ENCODE measurements at places on chromosomes 16 and 17. TPM values are rescaled to one million over a fixed set of nuclear protein-coding genes. Genes with fewer than 3 reads are reported as not detected.
A peak's percentile ranks its signal among the peaks of the same experiment; 100 is the strongest.

CTRB1 gene
- not detected for total RNA-seq

KRTAP4-6 gene
- not detected for total RNA-seq

ALOX15 gene
- not detected for total RNA-seq

GRCh38 chr16:71473891-71474290 is 11.8 kb upstream of the ZNF23 start:
- no peak for DNase-seq
- H3K27me3 ChIP-seq = no peaks in the 10 kb centered on the region
- no peaks in the 10 kb centered on the region for H3K36me3 ChIP-seq
- no peak overlapping the region for H3K4me3 ChIP-seq
- no peaks in the 10 kb centered on the region for H3K4me1 ChIP-seq
- H3K27ac ChIP-seq = no peak overlapping the region

DNA sequence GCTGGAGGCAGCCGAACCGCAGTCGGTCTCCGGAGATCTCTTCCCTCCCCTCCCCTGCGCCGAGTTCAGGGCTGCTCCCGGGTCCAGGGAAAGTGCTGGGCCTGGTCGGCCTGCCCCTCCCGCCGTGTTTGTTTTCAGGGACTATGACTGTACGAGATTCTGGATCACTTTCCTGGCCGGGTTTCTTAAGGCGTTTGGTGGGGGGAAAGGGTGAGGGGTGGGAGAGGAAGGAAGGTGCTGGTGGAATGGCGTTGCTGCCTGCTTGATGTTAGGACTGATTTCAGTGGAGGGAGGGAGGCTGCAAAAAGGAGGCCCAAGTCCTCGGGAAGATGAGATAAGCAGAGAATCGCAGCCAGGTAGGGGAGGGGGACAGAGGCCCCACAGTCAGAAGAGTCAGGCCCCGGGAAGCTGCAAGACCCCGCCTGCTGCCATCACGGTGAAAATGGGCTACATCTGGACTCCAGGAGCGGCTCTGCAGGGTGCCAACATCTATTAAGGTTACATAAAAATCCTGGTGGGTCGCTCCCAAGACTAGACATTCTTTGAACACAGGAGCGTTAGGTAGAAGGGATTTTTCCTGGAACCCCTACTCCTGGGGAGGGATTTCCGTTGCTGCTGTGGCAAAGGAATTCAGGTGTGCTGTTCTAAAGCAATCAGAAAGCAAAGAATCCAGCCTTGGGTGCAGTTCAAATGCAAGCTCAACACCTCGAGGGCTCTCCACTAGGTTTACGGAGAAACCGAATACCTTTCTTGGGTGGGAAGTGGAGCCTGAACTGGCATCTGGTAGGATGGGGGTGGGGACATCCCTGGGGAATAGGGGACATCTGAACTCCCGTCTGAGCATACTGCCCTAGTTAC is 1.2 kb downstream of the ARHGAP44 start:
- no peaks in the 10 kb centered on the region for H3K36me3 ChIP-seq
- H3K4me1 ChIP-seq = no peaks in the 10 kb centered on the region
- H3K27me3 ChIP-seq = no peaks in the 10 kb centered on the region
- no peak for DNase-seq
- H3K27ac ChIP-seq = no peak overlapping the region

- DNase-seq = no peak
- H3K27ac ChIP-seq = no peak overlapping the region
- no peaks in the 10 kb centered on the region for H3K36me3 ChIP-seq
- H3K4me1 ChIP-seq = no peaks in the 10 kb centered on the region
These were observed 394.8 kb downstream of the SLC39A11 start for GRCh38 chr17:72697602-72698146.

GRCh38 chr17:12398441-12399051 is 267.1 kb upstream of the MYOCD start:
- no peaks in the 10 kb centered on the region for H3K27me3 ChIP-seq
- H3K36me3 ChIP-seq = no peaks in the 10 kb centered on the region
- no peaks in the 10 kb centered on the region for H3K4me1 ChIP-seq
- H3K27ac ChIP-seq = no peak overlapping the region

GRCh38 chr16:78571898-78572358 is 472.5 kb downstream of the WWOX start:
- H3K36me3 ChIP-seq = no peaks in the 10 kb centered on the region
- no peaks in the 10 kb centered on the region for H3K27me3 ChIP-seq
- no peak for DNase-seq
- H3K4me1 ChIP-seq = no peaks in the 10 kb centered on the region
- H3K27ac ChIP-seq = no peak overlapping the region

DNA sequence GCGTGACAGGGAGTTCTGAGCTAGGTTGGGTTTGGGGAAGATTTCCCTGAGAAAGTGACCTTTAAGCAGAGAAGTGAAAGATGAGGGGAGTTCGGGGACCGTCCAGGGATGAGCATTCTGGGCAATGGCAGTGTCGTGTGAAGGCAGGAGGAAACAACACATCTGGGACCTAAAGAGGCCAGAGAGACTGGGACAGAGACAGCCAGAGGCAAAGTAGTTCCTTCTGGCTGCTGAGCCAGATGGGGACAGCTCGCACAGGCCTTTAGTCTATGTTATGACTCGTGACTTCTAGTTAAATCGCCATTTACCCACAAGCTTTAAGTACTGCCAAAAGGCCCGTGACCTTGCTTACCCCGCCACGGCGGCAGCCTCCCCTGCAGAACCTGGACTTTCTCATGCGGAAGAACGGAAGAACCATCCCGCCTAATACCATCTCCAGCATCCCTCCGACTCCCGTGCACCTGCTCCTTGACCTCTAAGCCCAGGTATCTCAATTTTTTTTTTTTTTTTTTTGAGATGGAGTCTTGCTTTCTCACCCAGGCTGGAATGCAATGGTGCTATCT is 8.5 kb upstream of the MED11 start:
- no peak overlapping the region for H3K4me3 ChIP-seq
- DNase-seq = no peak
- no peaks in the 10 kb centered on the region for H3K27me3 ChIP-seq
- H3K4me1 ChIP-seq = no peaks in the 10 kb centered on the region
- no peaks in the 10 kb centered on the region for H3K36me3 ChIP-seq

DNA sequence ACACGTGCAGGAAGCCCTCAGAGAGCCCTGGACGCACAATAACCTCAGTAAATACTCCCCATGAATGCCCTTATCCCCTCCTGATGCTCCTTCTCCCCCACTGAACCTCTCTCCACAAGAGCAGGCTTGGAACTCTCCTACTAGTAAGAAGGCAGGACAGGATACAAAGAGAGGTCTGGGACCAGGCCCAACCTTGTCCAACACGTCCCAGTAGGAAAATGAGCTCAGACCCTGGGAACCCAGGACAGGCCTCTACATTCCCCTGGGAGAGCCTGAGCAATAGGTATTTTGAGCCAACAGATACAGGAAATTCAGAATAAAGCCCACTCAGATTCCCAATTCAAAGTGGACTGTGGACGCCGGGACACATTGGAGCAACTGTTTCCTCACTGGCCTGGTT is 19.2 kb downstream of the ZNF423 start:
- H3K27me3 ChIP-seq = no peaks in the 10 kb centered on the region
- peaks cover 6% of the 10 kb centered on the region for H3K4me1 ChIP-seq
- H3K36me3 ChIP-seq = no peaks in the 10 kb centered on the region
- H3K4me3 ChIP-seq = no peak overlapping the region

GRCh38 chr17:73138541-73139138 is 26.2 kb upstream of the SSTR2 start:
- H3K36me3 ChIP-seq = no peaks in the 10 kb centered on the region
- no peak overlapping the region for H3K27ac ChIP-seq
- H3K27me3 ChIP-seq = no peaks in the 10 kb centered on the region
- H3K4me1 ChIP-seq = no peaks in the 10 kb centered on the region

- no peak overlapping the region for H3K27ac ChIP-seq
- no peak for DNase-seq
- H3K27me3 ChIP-seq = peaks cover 15% of the 10 kb centered on the region
- no peaks in the 10 kb centered on the region for H3K36me3 ChIP-seq
These were observed 422 bp downstream of the CD300LF start for GRCh38 chr17:74712301-74712700.

GRCh38 chr16:81035975-81036750 is 521 bp downstream of the ATMIN start:
- H3K27ac ChIP-seq = peak overlapping the region; percentile 68
- DNase-seq = no peak
- H3K36me3 ChIP-seq = no peaks in the 10 kb centered on the region
- H3K4me3 ChIP-seq = peak overlapping the region; percentile 83

- no peaks in the 10 kb centered on the region for H3K27me3 ChIP-seq
- no peak overlapping the region for H3K4me3 ChIP-seq
- peaks cover 36% of the 10 kb centered on the region for H3K4me1 ChIP-seq
These were observed 223.1 kb downstream of the SEC14L1 start for GRCh38 chr17:77363821-77364361.
